SIG-M5 (cell line): ENCODE measurements at places on chromosomes 16 and 17.

DNA sequence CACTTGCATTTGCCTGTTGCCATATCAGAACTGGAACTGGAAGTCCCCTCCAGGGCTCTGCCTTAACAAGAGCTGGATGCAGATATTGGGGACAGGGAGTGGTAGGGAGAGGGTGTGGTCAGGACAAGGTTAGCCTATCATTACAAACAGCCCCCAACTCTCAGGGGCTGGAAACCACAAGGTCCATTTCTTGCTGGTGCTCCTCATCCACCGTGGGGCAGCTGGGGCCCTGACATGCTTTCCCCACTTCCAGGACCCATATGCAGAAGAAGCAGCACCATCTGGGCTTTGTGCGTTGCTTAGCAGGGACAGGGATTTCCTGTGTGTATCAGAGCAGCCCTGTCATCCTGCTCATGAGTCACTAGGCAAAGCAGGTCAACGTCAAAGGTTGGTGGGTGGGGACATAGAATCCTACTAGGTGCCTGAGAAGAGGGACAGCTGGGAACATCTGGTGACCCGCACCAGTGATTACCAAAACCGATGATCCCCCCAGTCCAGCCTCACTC is 26.9 kb downstream of the RGS9 start:
- no peak for DNase-seq

DNA sequence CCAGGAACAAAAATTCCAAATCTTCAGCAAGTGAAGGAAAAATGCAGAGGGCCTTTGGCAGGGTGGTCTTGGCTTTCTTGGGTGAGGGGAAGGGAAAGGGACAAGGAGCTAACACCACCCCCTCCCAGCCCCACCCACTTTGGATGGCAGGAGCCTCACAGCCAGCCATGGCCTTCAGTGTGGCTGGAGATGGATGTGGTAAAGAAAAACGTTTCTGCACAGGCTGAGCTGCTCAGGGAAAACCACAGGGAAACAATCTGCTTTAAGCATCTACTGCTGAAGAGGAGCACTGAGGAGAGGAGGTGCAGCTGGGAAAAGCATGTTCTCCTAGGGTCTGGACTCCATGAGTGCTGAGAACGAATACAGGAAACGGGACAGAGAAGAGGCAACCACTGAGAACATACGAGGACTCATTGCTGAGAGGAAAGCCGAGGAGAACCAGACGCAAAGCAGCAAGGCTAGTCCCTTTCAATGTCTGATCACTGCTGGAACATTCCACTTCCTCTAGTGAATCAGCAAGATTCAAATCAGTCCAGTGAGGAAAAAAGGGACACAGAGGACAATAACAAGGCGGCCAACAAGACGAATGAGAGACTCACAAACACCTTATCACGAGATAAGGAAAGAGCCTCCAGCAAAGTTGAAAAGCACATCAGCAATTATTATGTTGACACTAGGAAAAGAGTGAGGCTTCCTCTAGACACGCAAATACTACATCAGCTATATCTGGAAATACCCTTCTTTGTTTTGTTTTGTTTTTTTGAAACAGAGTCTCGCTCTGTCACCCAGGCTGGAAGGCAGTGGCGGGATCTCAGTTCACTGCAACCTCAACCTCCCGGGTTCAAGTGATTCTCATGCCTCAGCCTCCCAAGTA is 41.7 kb downstream of the ZZEF1 start:
- no peak for DNase-seq

DNA sequence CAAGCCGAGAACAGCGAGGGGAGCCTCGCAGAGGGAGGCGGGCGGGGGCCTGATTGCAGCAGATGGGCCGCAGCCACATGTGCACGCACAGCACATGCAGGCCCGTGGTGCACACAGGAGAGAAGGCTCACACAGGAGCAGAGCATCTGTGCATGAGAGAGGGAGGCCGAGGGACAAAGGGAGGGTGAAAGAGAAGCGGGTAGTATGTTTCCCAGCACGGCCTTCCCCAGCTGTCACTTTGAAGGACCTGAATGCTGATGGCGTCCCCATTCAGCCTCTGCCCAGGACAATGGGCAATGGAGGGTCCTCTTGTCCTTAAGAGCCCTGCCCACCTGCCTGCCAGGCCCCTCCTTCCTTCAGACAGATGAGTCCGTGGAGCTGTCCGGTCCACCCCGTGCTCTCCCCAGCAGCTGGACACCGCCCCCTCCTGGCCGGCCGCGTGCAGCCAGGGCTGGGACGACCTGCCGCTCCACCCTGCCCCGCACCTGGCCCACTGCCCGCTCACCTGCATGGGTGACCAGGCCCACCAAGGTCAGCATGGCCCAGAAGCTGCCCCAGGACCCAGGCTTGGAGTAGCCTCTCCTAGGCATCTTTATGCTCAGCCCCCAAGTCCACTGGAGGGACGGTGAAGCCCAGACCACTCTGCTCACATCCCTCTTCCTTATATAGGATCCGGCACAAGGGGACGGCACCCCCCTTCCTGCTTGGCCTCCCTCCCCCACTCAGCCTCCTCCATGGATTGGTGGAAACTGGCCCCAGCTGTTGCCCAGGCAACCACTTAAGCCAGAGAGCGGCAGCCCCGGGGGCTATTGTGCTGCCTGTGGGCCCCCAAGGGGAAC is at the start of gene BTBD17:
TSS of gene BTBD17 (minus strand) at position 639 of the 839 bp plus-strand sequence. CDS start at position 590, 49 bp downstream.
- DNase-seq = no peak

GRCh38 chr17:48054238-48055185 is 6.4 kb downstream of the NFE2L1 start:
- no peak for DNase-seq

GRCh38 chr16:86789621-86790051 is 211.3 kb downstream of the FOXL1 start:
- no peak for DNase-seq

GRCh38 chr16:2170080-2170479 is 14.5 kb downstream of the TRAF7 start:
- no peak for DNase-seq

DNA sequence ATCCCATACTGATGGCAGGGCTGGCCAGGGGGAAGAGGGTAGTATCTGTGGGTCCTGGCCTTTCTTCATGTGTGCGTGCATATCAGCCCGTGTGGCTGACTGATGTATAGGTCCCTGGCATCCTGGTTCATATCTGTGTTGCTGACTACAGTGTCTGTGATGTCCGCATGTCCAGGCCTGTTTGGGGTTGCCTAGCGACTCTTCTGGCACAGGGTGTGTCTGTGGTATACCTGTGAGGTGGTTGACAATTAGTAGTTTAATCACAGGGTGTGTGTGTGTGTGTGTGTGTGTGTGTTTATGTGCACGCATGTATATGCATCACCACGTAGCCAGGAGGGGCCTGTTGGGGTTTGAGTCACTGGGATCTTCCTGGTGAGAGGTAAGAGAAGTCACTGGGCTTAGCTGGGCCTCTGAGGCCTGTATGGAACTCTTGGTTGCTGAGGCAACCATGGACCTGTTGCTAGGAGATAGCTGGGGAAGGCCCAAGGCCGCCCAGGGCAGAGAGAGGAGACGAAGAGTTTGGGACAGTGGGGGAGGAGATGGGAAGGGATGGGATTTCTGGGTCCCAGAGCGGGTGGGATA is 603 bp upstream of the TMEM95 start:
- no peak for DNase-seq

GRCh38 chr17:60554377-60554788 is 28.3 kb upstream of the APPBP2 start:
- no peak for DNase-seq

DNA sequence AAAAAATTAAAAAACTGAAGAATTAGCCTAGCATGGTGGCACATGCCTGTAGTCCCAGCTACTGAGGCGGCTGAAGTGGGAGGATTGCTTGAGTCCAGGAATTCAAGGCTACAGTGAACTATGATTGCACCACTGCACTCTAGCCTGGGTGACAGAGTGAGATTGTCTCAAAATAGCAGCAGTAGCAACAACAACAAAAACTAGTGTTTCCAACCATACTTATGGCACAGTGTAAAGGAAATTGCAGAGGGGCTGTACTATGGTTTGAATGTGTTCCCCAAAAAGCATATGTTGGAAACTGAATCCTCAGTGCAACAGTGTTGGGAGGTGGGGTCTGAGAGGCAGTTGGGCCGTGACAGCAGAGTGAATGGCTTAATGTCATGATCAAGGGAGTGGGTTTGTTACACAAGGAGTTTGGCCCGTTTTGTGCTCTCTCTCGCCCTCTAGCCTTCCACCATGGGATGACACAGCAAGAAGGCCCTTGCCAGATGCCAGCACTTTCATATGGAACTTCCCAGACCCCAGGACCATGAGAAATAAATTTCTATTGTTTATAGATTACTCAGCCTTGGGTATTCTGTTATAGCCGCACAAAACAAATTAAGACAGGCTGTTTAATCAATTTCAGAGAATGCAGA is 70.0 kb downstream of the PGS1 start:
- DNase-seq = no peak

GRCh38 chr17:61533797-61534196 is 57.2 kb downstream of the NACA2 start:
- no peak for DNase-seq

DNA sequence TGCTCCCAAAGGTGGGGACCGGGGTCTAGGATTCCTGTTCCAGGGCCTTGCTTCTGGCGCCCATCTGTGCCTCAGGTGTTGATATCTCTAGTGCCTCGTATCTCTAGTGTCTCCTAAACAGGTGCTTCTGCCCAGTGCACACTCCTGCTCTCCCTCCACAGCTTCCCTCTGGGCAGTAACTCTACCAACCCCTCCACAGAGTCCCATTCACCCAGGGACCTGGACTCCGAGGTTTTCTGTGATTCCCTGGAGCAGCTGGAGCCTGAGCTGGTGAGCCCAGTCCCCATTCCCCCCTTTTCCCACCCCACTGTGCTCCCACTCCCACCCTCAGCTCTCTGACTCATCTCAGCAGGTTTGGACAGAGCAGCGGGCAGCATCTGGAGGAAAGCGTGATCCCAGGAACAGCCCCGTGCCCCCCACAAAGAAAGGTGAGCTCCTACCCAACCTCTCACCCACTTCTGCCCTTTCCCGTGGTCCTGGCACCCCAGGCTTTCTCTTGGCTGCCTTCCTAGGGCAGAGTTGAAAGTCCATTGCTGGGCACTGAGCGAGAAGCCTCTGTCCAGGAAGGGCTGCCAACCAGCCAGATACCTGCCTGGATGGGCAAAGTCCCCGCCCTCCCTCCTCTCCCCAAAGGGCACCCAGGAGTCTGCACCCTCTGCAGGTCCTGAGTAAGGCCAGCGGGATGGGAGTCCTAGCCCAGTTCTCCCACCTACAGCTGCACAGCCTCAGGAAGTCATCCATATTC is 2.2 kb downstream of the ACBD4 start:
- no peak for DNase-seq

GRCh38 chr16:30604316-30604947 is 5.8 kb downstream of the ZNF689 start:
- no peak for DNase-seq

- DNase-seq = no peak
These were observed 126.3 kb downstream of the ZFHX3 start for GRCh38 chr16:72921620-72922019.

GRCh38 chr16:510066-510825 is 17.3 kb upstream of the CAPN15 start:
- DNase-seq = no peak

DNA sequence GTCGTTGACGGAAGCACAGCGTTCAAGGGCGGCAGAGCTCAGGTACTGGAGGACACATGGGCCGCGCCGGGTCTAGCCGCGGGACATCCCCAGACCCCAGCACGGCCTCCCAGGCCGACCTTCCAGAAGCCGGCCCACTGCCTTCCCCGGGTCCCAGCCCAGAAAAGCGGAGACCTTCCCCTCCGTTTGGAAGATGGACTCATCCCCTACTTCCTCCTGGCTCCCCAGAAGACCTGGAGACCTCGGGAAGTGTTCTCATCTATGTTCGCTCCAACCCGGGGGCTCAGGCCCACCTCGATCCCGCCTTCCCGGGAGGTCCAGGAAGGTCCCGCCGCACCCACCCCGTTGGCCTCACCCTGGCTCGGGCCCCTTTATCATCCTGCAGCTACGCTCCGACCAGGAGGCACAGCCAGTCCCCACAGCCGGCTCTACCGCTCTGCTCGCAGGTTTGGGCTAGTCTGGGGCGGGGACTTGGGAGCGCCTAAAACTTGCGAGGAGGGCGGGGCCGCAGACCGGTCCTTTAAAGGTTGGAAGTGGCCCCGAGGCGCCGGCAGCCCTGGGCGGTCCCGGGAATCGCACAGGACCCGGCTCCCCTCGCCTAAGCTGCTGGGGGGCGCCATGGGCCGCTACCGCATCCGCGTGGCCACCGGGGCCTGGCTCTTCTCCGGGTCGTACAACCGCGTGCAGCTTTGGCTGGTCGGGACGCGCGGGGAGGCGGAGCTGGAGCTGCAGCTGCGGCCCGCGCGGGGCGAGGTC is at the start of gene ALOX12:
TSS of gene ALOX12 (plus strand) at position 550 of the 756 bp plus-strand sequence. CDS start at position 619, 69 bp downstream.
- no peak for DNase-seq

DNA sequence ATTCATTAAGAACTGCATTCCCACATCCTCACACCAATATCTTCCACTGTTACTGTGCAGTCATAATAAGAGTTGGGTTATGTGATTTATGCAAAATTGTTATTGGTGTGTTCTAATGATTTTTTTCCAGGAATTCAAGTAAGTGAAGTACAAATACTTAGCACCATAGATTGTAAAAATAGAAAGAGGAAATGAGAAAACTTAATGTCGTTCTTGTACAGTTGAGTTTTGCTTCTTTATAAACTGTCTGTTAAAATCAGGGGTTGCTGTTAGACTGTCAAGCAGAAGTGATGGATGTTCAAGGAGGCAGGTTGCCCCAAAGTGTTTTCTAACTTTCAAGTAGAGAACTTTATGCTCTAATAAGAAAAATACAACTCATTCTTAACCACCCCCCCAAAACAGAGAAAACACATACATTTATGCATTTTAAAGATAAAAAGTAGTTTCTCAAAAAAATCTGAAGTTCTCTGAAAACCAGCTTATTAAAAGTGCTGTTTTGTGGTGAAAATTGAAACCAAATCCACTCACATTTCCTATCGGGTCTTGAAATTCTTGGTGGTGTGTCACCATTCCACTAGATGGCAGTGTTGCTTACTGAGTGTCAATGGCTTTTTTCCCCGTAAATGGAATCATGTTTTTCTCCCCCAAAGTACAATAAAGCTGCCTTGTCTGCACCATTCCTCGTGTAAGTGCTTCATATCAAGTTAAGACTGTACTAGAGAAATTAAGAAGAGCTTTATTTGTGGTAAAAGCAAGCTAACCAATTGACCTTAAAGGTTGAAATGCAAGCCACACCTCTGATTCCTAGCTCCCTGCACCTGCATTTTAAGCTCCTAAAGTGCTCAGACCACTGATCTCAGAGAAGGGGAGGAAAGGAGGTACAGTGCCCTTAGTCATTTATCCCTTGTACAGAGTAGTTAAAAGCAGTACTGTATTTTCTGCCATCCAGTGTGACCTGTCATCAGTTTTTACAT is 4.7 kb upstream of the IGSF6 start:
- no peak for DNase-seq

GRCh38 chr16:86044881-86045590 is 146.1 kb downstream of the IRF8 start:
- DNase-seq = no peak

DNA sequence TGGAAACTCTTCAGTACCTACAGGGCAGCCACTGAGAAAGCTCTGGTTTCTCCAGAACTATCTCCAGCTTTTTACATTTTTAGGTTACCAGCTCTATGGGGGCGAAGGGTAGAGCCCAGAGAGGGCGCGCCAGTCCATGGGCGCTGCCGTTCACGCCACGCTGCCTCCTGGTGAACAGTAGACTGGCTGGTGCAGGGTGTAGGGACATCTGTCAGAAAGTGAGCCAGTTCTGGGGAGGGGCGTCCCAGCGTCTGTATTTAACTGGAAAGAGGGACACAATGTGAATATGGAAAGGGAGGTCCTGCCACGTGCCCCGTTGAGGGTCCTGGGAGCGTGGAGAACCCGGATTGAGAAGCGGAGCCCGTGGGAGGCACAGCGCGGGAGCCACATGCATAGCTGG is 16.4 kb upstream of the CLEC18A start:
- no peak for DNase-seq
